ENCODE measurements at places on chromosomes 5 and 9.

DNA sequence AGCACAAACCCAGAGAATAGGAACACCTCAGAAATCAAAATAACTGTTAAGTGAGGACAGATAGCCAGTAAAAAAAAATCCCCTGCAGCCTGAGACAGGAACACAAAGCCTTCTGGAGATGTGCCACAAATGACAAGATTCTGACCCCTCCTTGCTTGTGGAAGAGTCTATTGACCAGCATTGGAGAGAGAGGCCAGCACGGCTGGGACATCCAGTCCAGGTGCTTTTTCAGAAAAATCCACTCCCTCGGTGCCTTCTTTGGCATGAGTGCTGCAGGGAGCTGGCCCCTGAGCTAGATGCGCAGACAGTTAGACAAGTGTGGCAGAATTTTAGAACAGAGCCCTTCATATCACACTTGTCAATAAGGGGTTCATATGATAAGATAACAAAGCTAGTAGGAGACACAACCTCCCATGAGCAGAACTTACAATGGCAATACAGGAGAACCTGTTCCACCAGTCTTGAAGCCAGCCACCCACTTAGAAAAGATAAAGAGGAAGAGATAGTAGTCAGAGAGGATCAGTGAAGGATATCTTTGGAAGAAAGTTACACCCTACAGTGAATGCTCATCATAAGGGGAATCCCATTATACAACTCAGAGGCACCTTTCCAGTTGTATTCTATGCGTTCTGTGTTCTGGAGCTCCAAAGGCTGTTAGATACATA, 298.4 kb downstream of the TLE1 start:
- DNase-seq, result no peak

DNA sequence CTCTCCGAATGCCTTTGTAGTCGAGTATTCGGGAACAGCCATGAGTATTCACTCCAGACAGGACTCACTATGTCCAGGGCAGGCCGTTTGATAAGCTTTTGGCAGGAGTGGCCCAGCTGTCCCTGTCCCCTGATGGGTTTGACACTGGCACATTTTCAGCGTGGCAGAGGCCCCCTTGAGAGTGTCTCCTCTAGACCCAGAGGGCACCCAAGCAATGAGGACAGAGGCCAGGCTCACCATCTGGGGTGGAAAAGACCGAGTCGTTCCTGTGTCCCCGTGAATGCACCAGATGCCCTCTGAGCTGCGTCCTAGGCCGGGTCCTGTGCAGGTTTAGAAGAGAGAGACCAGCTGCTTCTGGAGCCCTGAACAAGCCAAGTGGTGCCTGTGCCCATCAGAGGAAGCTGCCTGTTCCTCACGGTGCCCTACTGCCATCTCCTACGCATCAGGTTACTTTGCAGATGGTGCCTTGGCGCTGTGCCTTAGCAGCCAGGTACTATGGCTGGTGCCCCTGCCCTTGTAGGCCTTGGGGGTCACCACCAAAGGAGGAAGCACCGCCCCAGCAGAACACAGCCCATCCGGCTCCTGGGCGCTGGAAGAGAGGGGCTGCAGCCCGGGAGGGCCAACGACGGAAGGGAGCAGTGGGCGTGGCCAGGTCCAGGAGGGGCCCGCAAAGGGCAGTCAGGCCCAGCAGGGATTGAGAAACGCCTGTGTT, 42.4 kb downstream of the LRSAM1 start:
- no peak for DNase-seq

GRCh38 chr9:133714606-133715294, 23.4 kb downstream of the SARDH start:
- no peak for DNase-seq

- no peak for DNase-seq
These were observed at the start of gene PAPPA for GRCh38 chr9:116153765-116154333. PAPPA (plus strand) TSS chr9:116153791; CDS start chr9:116154173, 382 bp downstream.

GRCh38 chr9:32589083-32589723, 16.2 kb upstream of the NDUFB6 start:
- no peak for DNase-seq

DNA sequence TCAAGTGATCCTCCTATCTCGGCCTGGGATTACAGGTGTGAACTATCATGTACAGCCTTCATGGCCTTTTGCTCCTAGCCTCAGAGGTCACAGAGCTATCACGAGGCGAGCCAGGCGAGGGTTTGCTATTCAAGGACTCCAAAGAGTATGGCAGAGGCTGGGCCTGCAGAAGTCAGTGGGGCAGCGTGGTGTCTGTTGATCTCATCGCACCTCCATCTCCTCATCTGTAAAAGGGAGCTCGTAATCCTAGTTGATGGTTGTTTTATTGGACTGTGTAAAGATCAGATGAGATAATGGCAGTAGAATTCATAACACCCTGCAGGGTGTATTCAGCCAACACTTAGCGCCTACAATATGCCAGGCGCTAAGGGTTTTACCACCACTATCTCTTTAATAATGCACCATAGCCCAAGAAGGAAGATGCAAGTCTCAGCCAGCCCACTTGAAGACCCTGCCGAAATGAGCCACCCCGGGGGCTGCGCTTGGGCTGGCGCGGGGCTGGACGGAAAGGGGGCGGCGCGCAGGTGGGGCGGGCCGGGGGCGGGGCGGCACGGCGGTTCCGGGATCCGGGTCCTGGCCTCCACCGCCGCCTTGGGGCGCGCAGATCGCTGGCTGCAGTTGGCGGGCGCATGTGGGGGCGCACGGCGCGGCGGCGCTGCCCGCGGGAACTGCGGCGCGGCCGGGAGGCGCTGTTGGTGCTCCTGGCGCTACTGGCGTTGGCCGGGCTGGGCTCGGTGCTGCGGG, at the start of gene GALNT12:
TSS of gene GALNT12 (plus strand) at position 601 of the 744 bp plus-strand sequence. CDS start at position 630, 29 bp downstream.
- peak; percentile 52 for DNase-seq

DNA sequence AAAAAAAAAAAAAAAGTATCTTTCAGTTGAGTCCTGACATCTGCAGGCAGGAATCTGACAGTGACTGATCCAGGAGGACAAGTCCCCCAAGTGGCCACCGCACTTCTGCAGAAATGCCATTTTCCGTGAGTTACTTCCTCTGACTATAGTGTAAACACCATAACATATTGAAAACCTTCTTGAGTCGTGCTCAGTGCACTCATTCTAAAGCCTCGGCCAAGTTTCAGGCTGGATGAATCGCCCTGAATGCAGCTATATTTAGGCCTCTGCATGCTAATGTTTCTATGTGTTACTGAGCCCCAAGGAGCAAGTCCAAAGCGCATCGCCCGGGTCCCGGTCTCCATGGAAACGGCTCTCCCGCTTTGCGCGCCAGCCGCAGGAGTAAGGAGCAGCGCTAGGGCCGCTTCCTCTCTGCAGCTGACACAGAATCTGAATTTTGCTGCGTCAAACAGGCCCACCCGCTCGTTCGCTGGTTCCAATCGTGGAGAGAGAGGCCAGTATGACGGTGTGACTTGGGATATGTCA, 335.4 kb downstream of the MSX2 start:
- no peak for DNase-seq

GRCh38 chr9:110975278-110975677, 63.0 kb downstream of the LPAR1 start:
- no peak for DNase-seq

DNA sequence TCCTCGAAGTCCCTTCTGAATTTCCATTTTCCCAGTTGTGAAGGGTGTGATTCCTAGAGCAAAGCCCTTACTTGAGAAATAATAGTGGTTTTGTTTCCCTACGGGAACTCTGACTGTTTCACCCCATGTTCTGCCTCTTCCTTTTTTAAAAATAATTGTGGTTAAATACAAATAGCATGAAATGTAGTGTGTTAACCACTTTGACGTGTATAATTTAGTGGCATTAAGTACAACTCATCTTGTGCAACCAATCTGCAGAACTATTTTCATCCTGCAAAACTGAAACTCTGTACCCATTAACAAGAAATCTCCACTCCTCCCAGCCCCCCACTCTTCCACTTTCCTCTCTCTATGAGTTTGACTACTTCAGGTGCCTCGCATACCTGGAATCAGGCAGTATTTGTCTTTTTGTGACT, 35.6 kb upstream of the HAND1 start:
- DNase-seq, result no peak

GRCh38 chr5:105708442-105708841, 1962.3 kb downstream of the EFNA5 start:
- DNase-seq, result no peak

Measured in stimulated activated CD8-positive, alpha-beta memory T cell treated with anti-CD3 and anti-CD28 coated beads, Interleukin-7, amount 100 ng/mL, for 4 hours (primary cell).